WTC11 (cell line): ENCODE measurements at places on chromosomes 4 and X. TPM values are rescaled to one million over a fixed set of nuclear protein-coding genes. Genes with fewer than 3 reads are reported as not detected.

DNA sequence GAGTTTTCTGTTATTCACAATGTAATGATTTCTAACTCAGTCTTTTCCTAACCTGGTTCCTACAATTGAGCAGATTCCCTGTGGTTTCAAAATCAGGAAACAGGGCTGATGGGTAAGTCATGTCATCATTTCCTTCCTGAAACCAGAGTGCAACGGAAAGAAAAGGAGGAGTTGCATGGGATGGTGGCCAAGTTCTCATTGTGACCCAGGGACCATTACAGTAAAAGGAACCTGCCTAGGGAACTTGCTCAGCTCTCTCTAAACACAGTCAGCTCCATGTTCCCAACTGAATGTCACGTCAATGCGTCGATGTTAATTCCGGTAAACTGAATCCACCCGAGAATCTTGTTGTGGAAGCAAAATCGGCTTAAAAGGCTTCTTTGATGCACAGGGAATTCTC is 51.2 kb downstream of the LGI2 start:
- no peak overlapping the region for H3K4me3 ChIP-seq
- H3K27ac ChIP-seq = no peak overlapping the region
- peaks cover under 1% of the 10 kb centered on the region for H3K27me3 ChIP-seq
- no peak for DNase-seq
- peaks cover 26% of the 10 kb centered on the region for H3K4me1 ChIP-seq

GRCh38 chrX:14837155-14837554 is 35.7 kb downstream of the FANCB start:
- no peak for DNase-seq
- H3K36me3 ChIP-seq = peaks cover 26% of the 10 kb centered on the region
- H3K4me1 ChIP-seq = peaks cover 9% of the 10 kb centered on the region
- H3K27ac ChIP-seq = no peak overlapping the region
- H3K27me3 ChIP-seq = no peaks in the 10 kb centered on the region

DNA sequence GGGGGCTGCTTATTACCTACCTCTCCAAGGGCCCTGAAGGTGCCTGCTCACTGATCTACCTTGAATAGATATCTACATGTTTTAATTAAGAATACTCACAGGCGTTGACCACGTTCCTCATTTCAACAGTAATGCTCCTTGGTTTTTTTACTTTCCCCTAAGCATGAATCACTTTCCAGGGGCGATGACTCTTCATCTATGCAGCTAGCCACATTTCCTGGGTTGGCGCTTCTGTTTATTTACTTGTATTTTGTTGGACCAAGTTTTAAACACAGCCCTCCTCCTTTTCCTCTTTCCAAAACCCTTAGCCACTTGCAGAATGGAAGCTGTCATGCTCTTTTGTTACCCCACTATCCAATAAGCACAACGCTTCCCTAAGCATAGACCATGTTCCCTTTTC is 50.8 kb downstream of the CBLL2 start:
- no peaks in the 10 kb centered on the region for H3K27me3 ChIP-seq
- H3K36me3 ChIP-seq = no peaks in the 10 kb centered on the region
- H3K4me3 ChIP-seq = no peak overlapping the region
- peaks cover 16% of the 10 kb centered on the region; the same call in 1 of the 2 replicates for H3K4me1 ChIP-seq

DNA sequence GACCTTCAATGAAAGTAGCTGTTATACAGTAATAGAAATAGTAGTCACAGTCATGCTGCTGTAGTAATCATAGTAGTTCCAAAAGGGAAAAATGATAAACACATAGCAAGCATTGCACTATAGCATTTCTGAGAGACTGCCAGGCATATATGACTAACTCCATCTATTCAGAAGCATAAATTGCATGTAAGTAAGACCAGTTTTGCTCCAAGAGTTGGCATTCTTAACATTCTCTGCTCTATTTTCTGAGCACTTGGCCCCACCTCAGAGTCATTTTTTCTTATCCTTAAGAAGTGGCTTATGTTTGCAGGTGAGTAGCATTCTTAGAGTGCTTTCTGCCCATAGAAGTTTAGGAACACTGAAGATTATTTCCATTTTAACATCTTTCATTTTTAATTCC is 490.3 kb upstream of the TECRL start:
- no peak overlapping the region for H3K4me3 ChIP-seq
- H3K36me3 ChIP-seq = peaks cover 6% of the 10 kb centered on the region
- no peak for DNase-seq
- no peak overlapping the region for H3K27ac ChIP-seq

- H3K36me3 ChIP-seq = no peaks in the 10 kb centered on the region
- DNase-seq = no peak
- peaks cover under 1% of the 10 kb centered on the region; the same call in 1 of the 2 replicates for H3K4me1 ChIP-seq
- no peak overlapping the region for H3K27ac ChIP-seq
- no peak overlapping the region for H3K4me3 ChIP-seq
Observed at GRCh38 chr4:38455092-38455862, 208.7 kb upstream of the KLF3 start.

DNA sequence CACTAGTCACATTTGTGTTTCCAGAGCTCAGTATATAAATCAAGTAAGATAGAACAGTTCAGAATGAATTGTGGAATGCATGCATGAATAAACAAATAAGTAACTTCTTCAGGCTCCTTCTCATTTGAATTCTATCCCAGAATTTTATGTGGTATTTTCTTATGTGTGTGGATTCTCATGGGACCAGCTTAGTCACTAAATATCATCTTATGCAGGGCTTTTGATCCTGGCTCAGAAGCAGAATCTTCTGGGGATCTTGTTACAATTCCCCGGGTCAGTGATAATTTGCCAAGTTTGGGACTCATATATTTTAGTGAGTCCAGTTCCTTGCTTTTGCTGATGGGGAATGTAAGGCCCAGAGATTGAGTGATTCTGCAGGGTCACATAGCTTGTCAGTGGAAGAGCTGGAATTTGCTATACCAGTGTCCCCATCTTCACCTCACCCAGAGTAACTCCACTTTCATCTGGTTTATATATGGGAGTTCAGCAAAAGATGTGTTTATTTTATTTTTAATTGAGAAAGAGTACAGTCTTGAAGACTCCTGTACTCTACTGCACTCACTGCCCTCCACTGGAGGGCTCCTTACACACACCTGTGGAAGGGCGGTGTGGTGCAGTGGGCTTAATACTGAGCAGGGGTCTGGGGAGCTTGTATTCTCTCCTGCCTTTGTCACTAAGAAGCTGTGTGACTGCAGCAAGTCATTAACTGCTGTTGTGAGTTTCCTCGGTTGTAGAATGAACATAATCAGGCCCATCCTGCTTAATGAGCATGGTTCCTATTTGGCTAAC is 198.2 kb upstream of the CXorf66 start:
- no peak for DNase-seq
- H3K27me3 ChIP-seq = no peaks in the 10 kb centered on the region
- no peaks in the 10 kb centered on the region for H3K36me3 ChIP-seq
- H3K4me1 ChIP-seq = peaks cover 4% of the 10 kb centered on the region

- no peaks in the 10 kb centered on the region for H3K27me3 ChIP-seq
- peaks cover 45% of the 10 kb centered on the region for H3K4me1 ChIP-seq
- no peak for DNase-seq
- peak overlapping the region; percentile 71; the same call in 1 of the 2 replicates for H3K27ac ChIP-seq
- H3K4me3 ChIP-seq = no peak overlapping the region
- peaks cover 12% of the 10 kb centered on the region for H3K36me3 ChIP-seq
Observed at GRCh38 chr4:182240161-182241130, 2.8 kb upstream of the TENM3 start.

DNA sequence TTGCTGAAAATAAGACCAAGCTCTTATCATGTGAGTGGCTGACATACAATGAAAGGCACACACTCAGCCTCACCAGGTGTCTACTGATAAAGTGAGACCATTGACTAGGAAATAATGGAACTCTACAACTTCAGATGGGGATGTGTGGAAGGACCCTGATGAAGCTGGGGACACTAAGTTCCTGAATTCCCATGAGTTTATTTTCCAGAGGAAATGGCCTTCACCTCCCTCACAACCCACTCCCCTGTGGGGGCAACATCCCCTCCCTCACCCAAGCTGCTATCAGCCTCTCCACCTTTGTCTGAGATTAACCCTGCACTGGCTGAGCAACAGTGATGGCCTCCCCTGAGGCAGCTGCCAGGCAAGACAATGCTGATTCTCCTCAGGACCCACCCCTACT is 55.2 kb upstream of the SMARCAD1 start:
- peaks cover 6% of the 10 kb centered on the region; the same call in 1 of the 2 replicates for H3K36me3 ChIP-seq
- DNase-seq = no peak
- no peak overlapping the region for H3K27ac ChIP-seq
- peaks cover 19% of the 10 kb centered on the region for H3K4me1 ChIP-seq

- H3K27me3 ChIP-seq = no peaks in the 10 kb centered on the region
- no peak overlapping the region for H3K27ac ChIP-seq
- H3K36me3 ChIP-seq = peaks cover 3% of the 10 kb centered on the region
- no peak overlapping the region for H3K4me3 ChIP-seq
Observed at GRCh38 chr4:64272432-64272831, 136.8 kb downstream of the TECRL start.

GRCh38 chr4:151653548-151653918 is 107.3 kb downstream of the GATB start:
- no peak overlapping the region for H3K4me3 ChIP-seq
- peaks cover 36% of the 10 kb centered on the region for H3K36me3 ChIP-seq
- DNase-seq = no peak
- no peaks in the 10 kb centered on the region for H3K4me1 ChIP-seq
- no peak overlapping the region for H3K27ac ChIP-seq

GRCh38 chrX:63282077-63282476 is 69.1 kb downstream of the SPIN4 start:
- no peak for DNase-seq
- no peak overlapping the region for H3K4me3 ChIP-seq
- no peak overlapping the region for H3K27ac ChIP-seq
- no peaks in the 10 kb centered on the region for H3K4me1 ChIP-seq

DNA sequence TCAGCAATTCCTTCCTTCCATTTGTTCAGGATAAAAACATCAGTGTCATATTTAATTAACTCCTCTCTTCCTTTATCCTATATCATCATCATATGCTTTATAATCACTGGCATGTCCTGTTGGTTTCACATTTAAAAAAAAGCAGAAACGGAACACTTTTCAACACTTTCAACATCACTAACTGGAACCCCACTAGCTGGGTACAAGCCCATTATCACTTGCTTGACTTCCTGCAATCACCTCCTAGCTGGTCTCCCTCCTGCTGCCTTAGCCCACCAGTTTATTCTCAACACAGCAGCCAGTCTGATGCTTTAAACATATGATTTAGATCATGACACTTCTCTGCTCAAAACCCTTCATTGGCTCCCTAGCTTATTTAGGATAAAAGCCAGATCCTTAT is 116.4 kb upstream of the LSM6 start:
- H3K4me1 ChIP-seq = peaks cover 17% of the 10 kb centered on the region
- H3K27ac ChIP-seq = no peak overlapping the region
- no peaks in the 10 kb centered on the region for H3K27me3 ChIP-seq
- no peak for DNase-seq

- no peak for DNase-seq
- H3K27me3 ChIP-seq = peaks cover 9% of the 10 kb centered on the region
- no peak overlapping the region for H3K27ac ChIP-seq
- no peak overlapping the region for H3K4me3 ChIP-seq
Observed at GRCh38 chr4:112279025-112279881, 6.5 kb downstream of the TIFA start.

- H3K27ac ChIP-seq = no peak overlapping the region
- no peak for DNase-seq
- H3K36me3 ChIP-seq = no peaks in the 10 kb centered on the region
- no peaks in the 10 kb centered on the region for H3K27me3 ChIP-seq
- H3K4me3 ChIP-seq = no peak overlapping the region
- H3K4me1 ChIP-seq = no peaks in the 10 kb centered on the region
Observed at GRCh38 chr4:174423257-174423944, 98.9 kb downstream of the HPGD start.

- no peak overlapping the region for H3K4me3 ChIP-seq
- H3K27me3 ChIP-seq = no peaks in the 10 kb centered on the region
- no peaks in the 10 kb centered on the region for H3K36me3 ChIP-seq
- no peak overlapping the region for H3K27ac ChIP-seq
- DNase-seq = no peak
Observed at GRCh38 chrX:53716328-53717088, 30.0 kb upstream of the HUWE1 start.

CAPN6 gene
- total RNA-seq = 3.1 to 4.1 TPM (median 4.0 TPM) in 3 replicates

FAM200B gene
- total RNA-seq = 22.9 to 28.4 TPM (median 25.8 TPM) in 3 replicates

NEXMIF gene
- total RNA-seq = 0.57 to 0.94 TPM (median 0.66 TPM) in 3 replicates

UCP1 gene
- total RNA-seq = 0.15 to 0.73 TPM (median 0.48 TPM) in 3 replicates

TMEM31 gene
- total RNA-seq = 0.24 to 0.34 TPM (median 0.27 TPM) in 3 replicates

SMIM43 gene
- total RNA-seq = 0.25 to 0.33 TPM (median 0.25 TPM) in 3 replicates

TMEM33 gene
- 80.8 to 82.4 TPM (median 81.4 TPM) in 3 replicates for total RNA-seq

SYTL5 gene
- total RNA-seq = 0.25 to 0.39 TPM (median 0.26 TPM) in 3 replicates
